ENCODE measurements at places on chromosomes 4 and X.
A peak's percentile ranks its signal among the peaks of the same experiment; 100 is the strongest.

DNA sequence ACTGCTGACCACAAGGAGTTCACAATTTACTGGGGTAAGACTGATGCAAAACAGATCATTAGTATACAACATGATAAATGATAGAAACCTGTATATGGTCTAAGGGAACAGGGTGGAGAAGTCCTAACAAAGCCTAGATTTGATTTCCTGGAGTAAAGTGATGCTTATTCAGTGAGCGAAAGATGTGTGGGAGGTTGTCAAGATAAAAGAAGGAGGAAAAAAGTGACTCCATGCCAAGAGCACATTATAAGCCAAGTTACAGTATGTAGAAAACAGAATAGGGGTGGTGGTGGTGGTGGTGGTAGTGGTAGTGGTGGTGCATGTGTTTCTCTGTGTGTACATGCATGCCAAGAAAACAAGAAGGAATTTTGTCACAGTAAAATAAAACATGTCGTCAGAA lies 325.2 kb downstream of the MAPK10 start:
- DNase-seq, result no peak

- no peak for DNase-seq
Observed at GRCh38 chr4:74873545-74874301, 59.2 kb upstream of the PARM1 start.

DNA sequence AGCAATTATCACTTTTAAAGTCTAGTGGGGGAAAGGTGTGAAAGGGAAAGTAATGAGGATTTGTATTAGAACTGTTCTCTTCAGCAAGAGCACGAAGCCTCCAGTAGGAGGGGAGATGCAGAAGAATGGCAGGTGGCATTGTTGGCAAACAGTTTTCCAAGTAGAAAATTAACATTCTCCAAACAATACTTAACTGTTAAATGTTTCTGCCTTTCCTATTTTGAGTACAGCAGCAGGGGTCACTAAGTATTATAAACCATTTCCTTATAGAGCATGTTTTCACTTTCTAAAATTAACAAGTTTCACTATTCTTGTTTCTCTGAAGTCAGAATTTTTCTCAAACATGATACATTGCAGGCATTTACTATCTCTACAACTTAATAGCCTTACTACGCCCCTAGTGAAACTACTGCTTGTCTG lies 58.7 kb downstream of the LEF1 start:
- no peak for DNase-seq

DNA sequence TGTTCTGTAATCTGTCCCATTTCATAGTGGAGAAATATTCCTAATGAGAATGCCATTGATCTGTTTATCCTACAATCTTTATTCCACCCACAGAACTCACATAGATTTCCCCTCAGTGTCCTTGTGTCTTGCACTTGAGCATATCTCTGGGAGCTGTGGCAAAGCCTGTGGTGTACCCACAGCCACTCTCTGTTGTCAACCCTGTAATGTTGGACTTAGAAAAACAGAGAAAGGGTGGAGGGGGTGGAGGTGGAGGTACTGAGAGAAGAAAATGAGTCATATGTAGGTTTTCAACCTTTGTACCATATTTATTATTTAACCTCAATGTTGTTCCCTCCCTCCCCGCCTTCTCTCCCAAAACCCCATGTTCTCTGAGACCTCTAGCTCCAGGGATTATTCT lies 46.9 kb upstream of the TLL1 start:
- DNase-seq, result no peak

DNA sequence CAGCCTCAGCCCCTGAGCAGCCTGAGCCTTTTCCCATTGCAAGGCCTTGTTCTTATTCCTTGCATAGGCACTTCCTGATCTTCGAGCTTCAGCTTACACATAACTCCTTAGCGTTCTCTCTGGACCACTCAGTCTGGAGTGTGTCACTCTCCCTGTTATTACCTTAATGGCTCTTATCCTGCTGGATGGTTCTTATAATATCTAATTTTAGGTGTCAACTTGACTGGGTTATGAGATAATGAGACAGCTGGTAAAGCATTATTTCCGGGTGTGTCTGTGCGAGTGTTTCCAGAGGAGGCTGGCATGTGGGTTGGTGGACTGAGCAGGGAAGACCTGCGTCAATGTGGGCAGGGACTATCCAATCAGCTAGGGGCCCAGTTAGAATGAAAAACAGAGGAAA lies 75.7 kb downstream of the HAUS3 start:
- no peak for DNase-seq

- peak; percentile 59 for DNase-seq
Observed at GRCh38 chr4:110514889-110515479, 39.0 kb downstream of the ENPEP start.

DNA sequence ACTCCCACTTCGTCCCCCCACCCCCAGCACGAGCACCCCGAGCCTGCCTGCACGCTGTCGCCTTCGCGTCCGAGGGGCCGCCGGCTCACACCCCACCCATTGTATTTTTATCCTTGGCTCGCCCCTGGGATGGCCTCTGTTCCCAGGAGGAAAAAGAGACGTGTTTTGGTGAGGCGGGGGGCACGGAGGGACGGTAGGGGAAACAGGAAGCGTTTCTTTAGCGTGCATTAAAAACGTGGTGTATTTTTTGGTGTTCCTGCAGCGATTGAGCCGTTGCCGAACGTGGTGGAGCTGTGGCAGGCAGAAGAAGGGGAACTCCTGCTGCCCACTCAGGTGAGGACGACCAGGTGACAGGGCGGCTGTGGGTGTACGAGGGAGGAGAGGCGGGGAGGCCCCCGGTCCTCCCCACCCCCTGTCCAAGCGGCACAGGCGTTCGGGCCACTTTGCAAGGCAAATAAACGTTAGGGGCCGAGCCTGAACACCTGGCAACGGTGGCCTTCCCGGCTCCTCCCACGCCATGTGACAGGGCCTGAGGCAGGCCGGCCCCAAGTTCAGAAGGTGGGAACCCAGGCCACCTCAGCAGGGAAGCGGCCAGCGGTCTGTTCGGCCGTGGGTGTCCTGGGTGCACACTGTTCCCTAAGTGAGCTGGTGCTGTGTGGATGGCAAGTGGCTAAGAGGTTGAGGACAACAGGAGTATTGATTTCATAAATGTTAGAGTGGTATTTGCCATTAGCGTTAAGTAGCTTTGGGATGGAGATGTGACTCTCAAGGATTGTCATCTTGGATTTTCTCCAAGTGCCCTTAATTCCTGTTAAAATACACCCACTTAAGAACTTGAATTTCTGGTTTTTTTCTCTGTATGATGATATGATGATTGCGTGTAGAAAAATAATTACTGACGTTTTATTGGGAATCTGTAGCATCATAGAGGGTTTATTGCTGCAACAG lies 1.1 kb downstream of the TMEM131L start:
- peak; percentile 33 for DNase-seq

- no peak for DNase-seq
Observed at GRCh38 chrX:72041176-72041575, 90.5 kb downstream of the RTL5 start.

DNA sequence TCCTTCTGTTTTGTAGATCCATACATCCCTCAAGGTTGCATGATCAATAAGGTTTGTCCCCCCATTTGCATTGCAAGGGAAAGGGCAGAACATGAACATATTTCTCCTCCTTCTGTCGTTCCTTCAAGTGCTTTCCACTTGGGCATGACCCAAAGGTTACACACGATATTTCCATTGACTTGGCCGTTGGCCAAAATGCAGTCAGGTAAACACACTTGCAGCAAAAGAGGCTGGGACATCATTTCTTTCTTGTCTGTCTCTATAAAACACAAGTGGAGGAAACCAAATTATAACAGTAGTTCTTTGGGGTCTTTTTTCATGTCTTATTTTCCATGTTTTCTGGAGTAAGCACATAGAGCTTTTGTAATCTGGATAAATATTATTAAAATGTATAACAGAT lies 156.1 kb downstream of the FRAS1 start:
- no peak for DNase-seq

GRCh38 chr4:169621731-169622492 lies 1.5 kb downstream of the CLCN3 start:
- peak; percentile 90 for DNase-seq

DNA sequence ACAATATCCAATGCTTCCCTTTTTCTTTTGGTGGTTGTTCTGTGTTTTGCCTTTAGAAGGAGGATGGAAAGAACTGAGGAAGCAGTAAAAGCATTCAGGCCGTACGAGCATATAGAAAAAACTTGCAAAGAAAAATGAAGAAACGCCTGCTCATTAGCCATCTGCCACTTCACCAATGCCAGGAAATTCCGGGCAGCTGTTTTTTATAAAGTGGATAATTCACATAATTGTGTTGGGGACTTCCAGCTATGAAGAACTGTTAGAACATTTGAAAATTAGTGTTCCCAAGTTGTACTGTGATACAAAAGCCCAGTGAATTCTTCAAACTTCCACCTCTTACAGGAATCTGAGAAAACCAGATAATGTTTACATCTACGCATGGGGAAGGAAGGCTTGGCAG lies 11.7 kb downstream of the RELL1 start:
- no peak for DNase-seq

GRCh38 chr4:27152703-27153102 lies 292.1 kb downstream of the STIM2 start:
- no peak for DNase-seq

GRCh38 chrX:33970028-33970967 lies 161.8 kb downstream of the FAM47A start:
- DNase-seq, result no peak

DNA sequence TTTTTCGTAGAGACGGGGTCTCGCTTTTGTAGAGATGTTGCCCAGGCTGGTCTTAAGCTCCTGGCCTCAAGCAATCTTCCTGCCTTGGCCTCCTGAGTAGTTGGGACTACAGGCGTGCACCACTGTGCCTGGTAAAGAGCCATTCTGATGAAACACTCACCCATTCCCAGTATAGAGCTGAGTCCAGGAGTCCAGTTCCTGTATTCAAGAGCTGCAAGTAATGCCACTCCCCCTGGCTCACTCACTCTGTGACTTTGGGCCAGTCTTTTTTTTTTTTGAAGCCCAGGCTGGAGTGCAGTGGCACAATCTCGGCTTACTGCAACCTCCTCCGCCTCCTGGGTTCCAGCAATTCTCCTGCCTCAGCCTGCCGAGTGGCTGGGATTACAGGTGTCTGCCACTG lies 3.5 kb downstream of the CCDC22 start:
- no peak for DNase-seq

GRCh38 chr4:106494066-106494465 lies 125.5 kb upstream of the GIMD1 start:
- no peak for DNase-seq

- DNase-seq, result no peak
Observed at GRCh38 chrX:71636438-71637252, 18.3 kb upstream of the CXCR3 start.

- DNase-seq, result no peak
Observed at GRCh38 chr4:145939856-145940255, 1.2 kb upstream of the ZNF827 start.

DNA sequence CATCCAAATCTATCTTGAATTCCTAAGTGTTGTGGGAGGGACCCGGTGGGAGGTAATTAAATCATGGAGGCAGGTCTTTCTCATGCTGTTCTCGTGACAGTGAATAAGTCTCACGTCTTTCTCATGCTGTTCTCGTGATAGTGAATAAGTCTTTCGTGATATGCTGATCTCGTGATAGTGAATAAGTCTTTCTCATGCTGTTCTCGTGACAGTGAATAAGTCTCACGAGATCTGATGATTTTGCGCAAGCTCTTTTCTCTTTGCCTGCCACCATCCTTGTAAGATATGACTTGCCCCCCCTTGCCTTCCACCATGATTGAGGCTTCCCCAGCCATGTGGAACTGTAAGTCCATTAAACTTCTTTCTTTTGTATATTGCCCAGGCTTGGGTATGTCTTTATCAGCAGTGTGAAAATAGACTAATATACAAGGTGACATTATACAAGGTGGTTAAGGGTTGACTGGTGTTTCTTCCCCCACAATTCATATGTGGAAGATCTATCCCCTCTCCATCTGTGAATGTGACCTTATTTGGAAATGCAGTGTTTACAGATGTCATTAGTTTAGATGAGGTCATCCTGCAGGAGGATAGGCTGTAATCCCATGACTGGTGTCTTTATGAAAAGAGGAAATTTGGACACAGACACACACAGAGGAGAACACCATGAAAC lies 27.6 kb downstream of the ARSD start:
- DNase-seq, result no peak

DNA sequence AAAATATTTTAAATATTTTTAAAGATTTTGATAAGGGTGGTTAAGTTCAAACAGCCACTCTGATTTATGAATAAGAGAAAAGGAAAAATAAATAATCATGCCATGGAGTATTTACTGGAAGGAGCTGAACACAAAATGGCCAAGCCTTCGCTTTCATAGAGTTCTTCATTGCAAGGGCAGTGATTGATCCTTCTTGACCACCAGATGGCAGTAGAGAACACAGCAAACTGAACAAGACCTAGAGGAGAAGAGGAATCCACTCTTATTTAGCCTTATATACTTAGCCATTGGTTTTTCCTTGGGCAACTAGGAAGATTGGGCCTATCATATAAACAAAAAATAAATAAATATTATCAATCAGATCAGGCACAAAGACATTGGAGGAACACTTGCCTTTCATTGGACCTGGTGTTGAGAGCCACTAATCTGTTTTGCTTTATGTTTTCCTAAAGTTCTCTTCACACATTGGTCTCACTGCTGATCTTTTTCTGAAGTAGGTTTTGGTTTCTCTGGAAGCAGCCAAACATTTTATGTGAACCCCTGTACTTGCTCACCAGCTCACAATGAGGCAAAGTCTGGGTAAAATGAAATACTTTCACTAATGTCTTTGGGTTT lies 58.1 kb upstream of the PARM1 start:
- DNase-seq, result peak; percentile 57

- DNase-seq, result no peak
Observed at GRCh38 chr4:84753321-84753972, 170.5 kb downstream of the CDS1 start.

DNA sequence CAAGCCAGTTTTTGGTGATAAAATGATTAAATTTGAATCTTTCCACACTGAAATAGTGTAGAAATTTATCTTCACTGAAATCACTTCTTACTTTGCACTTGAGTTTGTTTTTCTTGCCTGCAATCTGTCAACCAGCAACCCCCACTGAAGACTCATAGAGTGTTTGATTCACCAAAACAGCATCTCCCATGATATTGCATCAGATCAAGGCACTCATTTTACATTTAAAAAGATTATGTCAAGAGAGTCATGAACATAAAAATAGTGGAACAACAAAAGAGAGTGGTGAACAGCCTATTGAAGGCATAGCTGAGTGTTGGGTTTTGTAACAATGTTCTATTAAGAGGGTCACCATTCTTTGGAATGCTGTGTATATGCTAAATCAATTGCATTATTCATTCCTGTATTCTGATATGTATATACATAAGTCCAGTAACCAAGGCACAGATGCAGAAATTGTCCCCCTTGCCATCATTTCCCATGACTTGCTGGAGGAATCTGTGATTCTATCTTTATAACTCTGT lies 1934.9 kb downstream of the ARAP2 start:
- DNase-seq, result no peak
